CD4-positive, alpha-beta T cell treated with Interleukin-10 for 1 hour (primary cell): ENCODE measurements at places on chromosomes 3 and 15.
A peak's percentile ranks its signal among the peaks of the same experiment; 100 is the strongest.

GRCh38 chr3:7520059-7520458 is 659.1 kb downstream of the GRM7 start:
- no peak for DNase-seq

DNA sequence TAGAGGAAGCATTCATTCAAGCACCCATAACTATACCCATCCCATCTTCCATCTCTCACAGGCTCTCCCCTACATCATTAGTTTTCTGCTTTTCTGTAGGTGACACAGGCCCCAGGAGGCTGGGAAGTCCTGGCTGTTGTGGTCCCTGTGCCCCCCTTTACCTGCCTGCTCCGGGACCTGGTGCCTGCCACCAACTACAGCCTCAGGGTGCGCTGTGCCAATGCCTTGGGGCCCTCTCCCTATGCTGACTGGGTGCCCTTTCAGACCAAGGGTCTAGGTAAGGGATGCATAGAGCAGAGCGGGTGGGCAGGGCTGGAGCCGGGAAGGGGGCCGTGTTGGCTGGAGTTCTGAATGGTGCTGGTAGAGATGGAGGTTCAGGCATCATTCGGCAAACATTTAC is 8.2 kb downstream of the TYRO3 start:
- DNase-seq, result no peak

DNA sequence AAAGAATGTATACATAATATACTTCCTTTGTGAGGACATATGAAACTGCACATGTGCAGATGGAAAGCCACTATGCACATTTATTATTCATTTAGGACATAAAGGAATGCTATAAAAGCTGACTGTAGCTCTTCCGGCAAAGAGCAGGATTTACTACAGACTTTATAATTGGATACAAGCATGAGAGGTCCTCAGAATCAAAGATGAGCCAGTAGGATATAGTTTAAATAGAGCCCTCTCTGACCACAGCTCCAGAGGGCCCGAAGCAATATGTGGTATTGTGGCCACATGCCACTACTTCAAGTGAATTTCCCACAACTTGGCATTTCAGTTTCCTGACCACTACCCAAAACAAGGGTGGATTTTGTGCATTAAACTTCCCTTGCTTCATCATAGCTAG is 140.9 kb downstream of the ATP8B4 start:
- DNase-seq, result no peak

GRCh38 chr3:27960133-27960532 is 238.0 kb upstream of the EOMES start:
- no peak for DNase-seq

GRCh38 chr15:84947947-84948830 is 33.5 kb upstream of the PDE8A start:
- DNase-seq, result no peak

- DNase-seq, result no peak
Measured at GRCh38 chr3:122536632-122537001, 21.9 kb upstream of the KPNA1 start.

- DNase-seq, result no peak
Measured at GRCh38 chr3:107369791-107370190, 7.4 kb upstream of the CCDC54 start.

- DNase-seq, result no peak
Measured at GRCh38 chr3:195548501-195548900, 5.4 kb upstream of the PPP1R2 start.

DNA sequence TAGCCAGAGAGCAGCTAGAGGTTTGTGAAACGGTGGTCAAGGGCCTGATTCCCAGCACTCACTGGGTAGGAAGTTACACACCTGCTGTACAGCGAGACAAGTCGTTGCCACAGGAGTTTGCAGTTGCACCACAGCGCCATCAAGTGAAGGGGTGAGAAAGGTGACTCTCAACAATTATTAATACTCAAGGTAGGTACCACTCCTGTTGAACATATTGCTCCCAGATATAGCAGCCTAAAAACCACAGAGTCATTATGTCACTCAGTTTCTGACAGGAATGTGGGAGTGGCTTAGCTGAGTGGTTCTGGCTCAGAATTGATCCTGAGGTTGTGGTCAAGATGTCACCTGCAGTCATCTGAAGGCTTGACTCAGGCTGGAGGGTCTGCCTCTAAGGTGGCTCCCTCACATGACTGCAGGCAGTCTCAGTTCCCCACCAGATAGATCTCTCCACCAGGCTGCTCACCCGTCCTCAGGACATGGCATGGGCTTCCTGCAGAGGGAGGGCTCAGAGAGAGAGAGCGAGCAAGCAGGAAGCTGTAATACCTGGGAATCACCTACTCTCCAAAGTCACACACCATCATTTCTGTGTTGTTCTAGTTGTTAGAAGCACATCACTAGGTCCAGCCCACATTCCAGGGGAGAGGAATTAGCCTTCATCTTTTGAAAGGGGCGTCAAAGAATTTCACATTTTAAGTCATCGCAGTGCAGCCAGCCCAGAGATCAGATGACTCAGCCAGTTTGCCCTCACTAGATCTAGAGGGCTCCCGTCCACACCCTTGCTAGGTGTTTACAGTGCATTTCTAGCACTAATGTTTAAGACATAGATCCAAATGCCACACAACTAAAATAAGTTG is 17.0 kb upstream of the ANO10 start:
- peak; percentile 39 for DNase-seq

GRCh38 chr3:151431940-151432339 is 28.9 kb downstream of the IGSF10 start:
- no peak for DNase-seq

GRCh38 chr3:154954757-154955156 is 125.4 kb upstream of the MME start:
- no peak for DNase-seq

- no peak for DNase-seq
Measured at GRCh38 chr3:38487323-38487722, 8.8 kb upstream of the EXOG start.

GRCh38 chr3:23954144-23954543 is 9.1 kb downstream of the NR1D2 start:
- no peak for DNase-seq

- no peak for DNase-seq
Measured at GRCh38 chr15:80834906-80835305, 55.7 kb downstream of the CEMIP start.

DNA sequence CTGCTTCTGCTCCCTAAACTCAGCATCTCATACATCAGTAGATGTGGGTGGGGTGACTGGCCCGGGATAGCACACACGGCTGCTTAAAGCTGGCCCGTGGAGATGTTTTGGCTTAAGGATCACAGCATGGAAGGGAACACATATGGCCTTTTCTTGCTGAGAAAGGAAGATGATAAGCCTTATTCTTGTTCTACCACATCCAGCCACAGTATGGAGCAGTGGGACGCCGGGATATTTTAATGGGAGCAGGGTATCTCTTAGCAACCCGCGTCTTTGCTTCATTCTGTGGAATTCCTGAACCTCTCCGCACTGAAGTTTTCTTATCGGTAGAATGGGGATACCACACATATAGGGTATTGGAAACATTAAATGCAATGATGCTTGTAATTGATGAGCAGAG is 94.1 kb upstream of the PROK2 start:
- DNase-seq, result no peak

- no peak for DNase-seq
Measured at GRCh38 chr3:73423116-73423515, 201.6 kb downstream of the PDZRN3 start.

GRCh38 chr15:51697163-51697562 is 15.9 kb downstream of the SCG3 start:
- no peak for DNase-seq

GRCh38 chr3:66268864-66269263 is 48.1 kb downstream of the SLC25A26 start:
- DNase-seq, result no peak

DNA sequence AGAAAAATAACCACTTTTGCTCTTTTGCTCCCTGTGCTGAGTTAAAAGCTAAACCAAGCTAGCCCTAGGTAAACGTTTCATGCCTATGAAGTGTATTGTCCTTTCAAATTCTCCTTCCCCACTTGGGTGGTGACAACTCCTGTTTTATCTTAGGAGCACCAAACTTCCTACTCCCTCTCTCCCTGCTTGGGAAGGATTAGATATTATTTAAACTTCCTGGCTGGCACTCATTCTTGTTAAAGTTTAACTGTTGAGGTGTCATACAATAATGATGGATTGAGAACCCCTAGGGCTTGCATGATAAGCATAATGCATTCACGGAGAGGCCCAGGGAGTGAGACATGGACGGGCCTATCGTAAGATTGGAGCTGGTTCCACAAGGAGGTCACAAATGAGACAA is 29.5 kb downstream of the B4GALT4 start:
- no peak for DNase-seq

DNA sequence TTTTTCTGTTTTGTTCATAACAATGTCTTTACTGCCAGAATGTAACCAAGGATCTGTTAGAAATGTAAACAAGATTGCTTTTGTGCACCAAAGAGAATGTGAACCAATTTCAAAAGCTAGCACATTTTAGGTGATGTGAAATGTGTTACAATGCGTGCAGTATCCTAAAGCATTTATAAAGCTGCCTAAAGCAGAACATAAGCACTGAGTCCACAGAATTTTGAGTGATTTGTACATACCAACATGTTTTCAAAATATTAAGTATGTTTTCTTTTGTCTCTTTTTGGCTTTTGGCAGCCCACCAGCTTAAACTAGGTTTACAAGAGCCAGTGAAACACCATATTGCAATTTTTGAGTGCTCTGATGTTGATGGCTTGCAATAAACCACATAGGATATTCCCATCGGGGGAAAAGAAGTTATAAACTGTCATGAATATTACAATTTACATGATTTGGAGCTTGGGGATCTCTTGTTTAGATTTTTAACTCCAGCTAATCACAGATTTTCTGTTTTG is 364.0 kb downstream of the ZIC1 start:
- no peak for DNase-seq

DNA sequence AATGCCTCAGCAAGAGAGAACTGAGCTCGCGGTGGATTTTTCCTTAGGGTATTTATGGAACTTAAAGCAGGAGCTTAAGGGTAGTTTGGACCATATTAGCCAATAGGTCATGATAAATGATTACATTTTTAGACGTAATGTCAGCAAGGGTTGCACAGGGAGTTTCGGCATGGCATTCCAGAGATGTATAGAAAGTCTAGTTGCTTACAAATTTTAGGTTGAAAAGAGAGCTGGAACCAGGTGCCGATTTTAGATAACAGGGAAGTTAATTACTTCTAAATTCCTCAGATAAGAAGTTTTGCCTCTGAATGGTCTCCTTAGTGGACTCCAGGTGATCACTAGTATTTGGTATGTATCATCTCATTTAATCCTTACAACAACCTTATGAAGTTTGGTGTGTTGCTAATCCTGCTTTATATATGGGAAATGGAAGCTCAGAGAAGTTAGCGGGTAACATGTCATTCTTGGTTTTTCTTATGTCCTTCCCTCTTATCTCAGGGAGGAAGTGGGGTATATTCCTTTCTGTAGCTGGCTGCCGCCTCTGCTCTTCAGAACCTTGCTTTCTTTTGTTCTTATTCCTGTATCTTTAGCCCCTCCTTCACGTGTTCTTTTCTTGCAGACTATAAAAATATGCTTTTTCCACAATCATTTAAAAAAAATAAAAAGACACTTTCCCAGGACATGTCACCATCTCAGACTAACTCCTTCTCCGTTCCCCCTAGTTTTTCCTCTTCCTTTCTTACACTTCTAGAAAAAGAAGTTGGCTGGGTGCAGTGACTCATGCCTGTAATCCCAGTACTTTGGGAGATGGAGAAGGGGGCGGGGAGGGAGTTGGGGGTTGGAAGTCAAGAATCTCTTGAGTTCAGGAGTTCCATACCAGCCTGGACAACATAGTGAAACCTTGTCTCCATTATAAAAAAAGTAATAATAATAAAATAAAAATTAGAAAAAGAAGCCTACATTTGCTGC is 25.7 kb downstream of the IQGAP1 start:
- DNase-seq, result no peak

GRCh38 chr3:66441129-66441528 is 59.7 kb downstream of the LRIG1 start:
- DNase-seq, result no peak

DNA sequence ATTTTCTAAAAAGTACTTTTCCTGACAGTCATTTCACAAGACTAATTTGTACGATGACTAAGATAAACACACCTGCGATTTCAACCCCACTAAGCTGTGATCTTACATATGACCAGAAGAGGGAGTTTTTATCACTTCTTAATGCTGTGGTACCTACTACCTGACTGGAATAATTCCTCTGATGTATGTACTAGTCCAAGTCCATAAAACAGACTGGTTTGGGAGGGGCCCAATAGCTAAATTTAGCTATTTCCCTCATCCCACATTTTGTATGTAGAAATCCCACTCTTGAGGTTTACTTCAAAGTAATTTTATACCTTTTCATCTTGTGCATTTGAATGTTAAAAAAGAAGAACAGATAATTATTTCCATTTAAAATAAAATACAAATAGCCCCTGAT is 49.7 kb upstream of the SCAANT1 start:
- peak; percentile 78 for DNase-seq

DNA sequence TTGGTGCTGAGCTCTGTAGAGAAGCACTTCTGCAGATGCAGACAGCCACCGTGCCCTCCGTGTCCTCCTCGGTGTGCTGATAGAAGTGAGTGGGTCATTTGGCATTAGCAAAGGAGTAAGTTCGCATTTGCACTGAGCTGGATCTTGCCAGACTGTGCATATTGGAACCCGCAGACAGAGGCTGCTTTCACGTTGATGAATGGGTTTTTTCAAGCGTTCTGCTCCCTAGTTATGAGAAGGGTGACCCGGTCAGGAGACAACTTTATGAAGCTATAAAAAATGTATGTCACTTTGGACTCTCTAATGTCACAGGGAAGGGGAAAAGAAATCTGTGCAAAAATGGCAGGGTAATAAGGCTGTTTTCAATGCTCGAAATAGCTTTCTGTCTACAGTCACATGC is 739.4 kb downstream of the MCTP2 start:
- no peak for DNase-seq

GRCh38 chr3:179464323-179465092 is 13.2 kb upstream of the GNB4 start:
- DNase-seq, result no peak

GRCh38 chr3:158127250-158128219 is 17.6 kb downstream of the RSRC1 start:
- DNase-seq, result no peak

- peak; percentile 83 for DNase-seq
Measured at GRCh38 chr3:53160660-53161449, at the start of gene PRKCD. PRKCD (plus strand) TSS chr3:53161209; CDS start chr3:53178423, 17,214 bp downstream.

DNA sequence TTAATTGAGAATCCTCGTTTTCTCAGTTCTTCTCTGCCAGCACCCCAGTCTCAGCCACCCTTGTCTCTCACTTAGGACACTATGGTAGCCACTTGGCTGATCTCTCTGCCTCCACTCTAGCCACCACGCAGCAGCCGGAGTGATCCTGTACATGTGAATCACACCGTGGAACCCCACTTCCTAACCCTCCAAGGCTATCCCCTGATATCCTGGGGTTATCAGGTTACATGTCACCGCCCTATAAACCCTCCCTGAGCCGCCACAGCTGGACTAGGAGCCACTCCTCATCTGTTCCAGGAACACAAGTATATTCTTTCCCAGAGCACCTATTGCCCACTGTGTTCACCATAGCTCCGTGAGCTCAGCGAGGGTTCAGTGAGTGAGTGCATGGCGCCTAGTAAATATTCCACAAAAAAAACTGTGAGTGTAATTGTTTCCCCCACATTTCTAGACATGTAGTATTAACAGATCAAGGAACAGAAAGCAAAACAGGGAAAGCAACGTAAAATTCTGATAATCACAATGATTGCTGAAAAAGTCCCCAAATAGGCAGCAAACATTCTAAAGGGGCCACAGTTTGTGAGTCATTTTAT is 661 bp upstream of the PARP14 start:
- DNase-seq, result peak; percentile 12

- no peak for DNase-seq
Measured at GRCh38 chr3:124560666-124561215, 169.5 kb upstream of the UMPS start.

- DNase-seq, result no peak
Measured at GRCh38 chr3:184169896-184170875, 4.5 kb upstream of the AP2M1 start.
